T-helper 9 cell (primary cell): ENCODE measurements at places on chromosomes 7 and 10.

DNA sequence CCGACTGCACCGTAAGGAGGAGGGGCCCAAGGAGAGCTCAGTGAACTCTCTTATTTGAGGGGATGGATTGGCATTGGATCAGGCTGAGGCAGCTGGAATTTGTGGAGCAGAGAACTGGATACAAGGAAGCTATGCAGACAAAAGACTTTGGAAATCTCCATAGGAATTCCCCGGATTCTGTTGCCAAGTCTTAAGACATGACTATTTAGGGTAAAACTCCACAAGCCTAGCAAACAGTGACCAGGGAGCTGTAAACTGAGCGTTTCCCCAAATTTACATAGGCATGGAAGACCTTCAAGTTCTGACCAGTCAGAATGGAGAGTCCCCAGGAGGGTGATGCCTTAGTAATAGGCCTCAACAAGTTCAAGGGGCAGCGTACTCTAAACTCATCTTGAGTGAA lies 82.5 kb upstream of the PCBD1 start:
- no peak for DNase-seq

GRCh38 chr10:104479906-104480593 lies 126.4 kb downstream of the CFAP58 start:
- no peak for DNase-seq

GRCh38 chr10:107072028-107072427 lies 92.5 kb downstream of the SORCS1 start:
- no peak for DNase-seq

- no peak for DNase-seq
Measured at GRCh38 chr7:130329681-130330080, 14.9 kb upstream of the CPA5 start.
